ENCODE measurements at places on chromosomes 3 and 15.

- no peaks in the 10 kb centered on the region for H3K4me1 ChIP-seq
- DNase-seq = no peak
- no peaks in the 10 kb centered on the region for H3K27me3 ChIP-seq
Measured at GRCh38 chr3:63724987-63725386, 72.5 kb downstream of the SNTN start.

DNA sequence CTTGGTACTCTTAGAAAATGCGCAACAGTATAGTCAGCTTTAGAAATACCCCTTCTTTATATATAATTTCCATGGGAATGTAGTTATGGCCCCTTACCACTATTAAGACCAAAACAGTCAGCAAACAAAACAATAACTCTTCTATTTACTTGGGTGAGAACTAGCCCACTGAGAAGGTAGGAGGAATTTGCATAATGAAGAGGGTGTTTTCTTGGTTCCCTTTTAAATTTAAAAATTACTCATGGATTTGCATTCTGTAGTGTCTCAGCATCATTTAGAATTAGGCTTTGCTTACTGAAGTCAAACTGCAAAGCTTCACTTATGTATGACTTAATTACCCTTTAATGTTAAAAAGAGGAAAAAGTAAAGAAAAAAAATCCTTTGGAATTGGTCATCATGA lies 350.8 kb downstream of the PTPRG start:
- DNase-seq = no peak
- no peaks in the 10 kb centered on the region for H3K36me3 ChIP-seq
- H3K27me3 ChIP-seq = no peaks in the 10 kb centered on the region
- no peak overlapping the region for H3K4me3 ChIP-seq

- no peak overlapping the region for H3K4me3 ChIP-seq
- H3K36me3 ChIP-seq = peaks cover 2% of the 10 kb centered on the region
- no peaks in the 10 kb centered on the region for H3K4me1 ChIP-seq
- DNase-seq = no peak
- H3K27ac ChIP-seq = no peak overlapping the region
Measured at GRCh38 chr15:38308797-38309196, 56.2 kb downstream of the SPRED1 start.

GRCh38 chr3:123119802-123120201 lies 53.0 kb downstream of the PDIA5 start:
- H3K4me1 ChIP-seq = no peaks in the 10 kb centered on the region
- peaks cover 2% of the 10 kb centered on the region for H3K36me3 ChIP-seq
- no peak overlapping the region for H3K4me3 ChIP-seq

DNA sequence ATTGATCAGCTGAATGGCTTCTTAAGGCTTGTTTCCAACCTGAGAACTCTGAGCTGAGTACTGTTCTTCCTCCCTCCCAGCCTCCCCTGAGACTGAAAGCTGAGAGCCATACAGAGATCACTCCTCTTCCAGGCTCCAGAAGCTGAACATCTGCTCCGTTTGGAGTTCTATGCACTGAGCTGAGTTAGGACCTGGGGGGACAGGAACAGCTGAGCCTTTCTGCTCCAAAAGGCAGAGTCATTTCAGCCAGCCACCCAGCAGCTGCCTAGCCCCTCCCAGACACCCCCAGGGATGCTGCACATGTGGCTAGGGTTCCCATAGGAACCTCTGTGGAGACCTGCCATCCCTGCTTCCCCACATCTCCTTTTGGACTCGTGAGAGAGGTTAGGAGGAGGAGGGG lies 64.2 kb upstream of the GLCE start:
- peaks cover 9% of the 10 kb centered on the region for H3K27me3 ChIP-seq
- H3K36me3 ChIP-seq = no peaks in the 10 kb centered on the region
- no peak for DNase-seq
- no peak overlapping the region for H3K4me3 ChIP-seq

DNA sequence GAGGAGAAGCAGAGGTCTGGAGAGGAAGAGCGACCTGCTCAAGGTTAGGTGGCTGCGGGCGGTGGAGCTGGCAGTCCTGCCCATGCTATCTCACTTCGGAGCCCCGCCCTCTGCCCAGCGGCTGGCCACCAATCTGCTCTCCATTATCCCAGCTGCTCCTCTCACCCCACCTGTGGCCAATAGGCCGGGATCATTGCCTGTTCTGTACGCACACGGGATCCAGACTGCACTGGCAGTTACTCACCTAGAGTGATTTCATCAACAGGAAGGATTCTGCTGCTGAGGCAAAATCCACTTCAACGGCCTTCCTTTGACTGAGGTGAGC lies 100.6 kb downstream of the TLE3 start:
- no peak overlapping the region for H3K27ac ChIP-seq
- no peaks in the 10 kb centered on the region for H3K27me3 ChIP-seq
- H3K36me3 ChIP-seq = no peaks in the 10 kb centered on the region
- H3K4me1 ChIP-seq = peaks cover 6% of the 10 kb centered on the region
- no peak overlapping the region for H3K4me3 ChIP-seq

DNA sequence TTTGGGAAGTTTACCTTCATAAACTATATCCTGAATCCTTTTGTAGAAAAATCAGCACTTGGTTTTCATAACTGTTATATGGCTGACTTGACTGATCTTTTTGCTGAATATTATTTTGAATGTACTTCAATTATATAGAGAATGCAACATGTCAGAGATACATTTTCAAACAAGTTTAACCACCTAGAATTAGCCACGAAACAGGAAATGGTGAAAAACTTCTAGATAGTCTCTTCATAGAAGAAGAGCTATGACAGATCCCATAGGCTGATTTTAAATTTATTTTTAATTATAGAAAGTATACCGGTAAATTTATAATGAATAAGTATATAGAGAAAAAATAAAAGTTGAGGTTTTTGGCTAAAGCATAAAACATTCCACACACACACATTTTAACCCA lies 436.8 kb upstream of the DPPA4 start:
- H3K27me3 ChIP-seq = no peaks in the 10 kb centered on the region
- H3K4me1 ChIP-seq = no peaks in the 10 kb centered on the region
- no peak for DNase-seq
- no peak overlapping the region for H3K27ac ChIP-seq
- H3K4me3 ChIP-seq = no peak overlapping the region
- H3K36me3 ChIP-seq = no peaks in the 10 kb centered on the region

GRCh38 chr3:77319711-77320110 lies 279.8 kb downstream of the ROBO2 start:
- DNase-seq = no peak
- no peaks in the 10 kb centered on the region for H3K36me3 ChIP-seq
- peaks cover 1% of the 10 kb centered on the region for H3K4me1 ChIP-seq
- no peak overlapping the region for H3K27ac ChIP-seq
- no peaks in the 10 kb centered on the region for H3K27me3 ChIP-seq
- no peak overlapping the region for H3K4me3 ChIP-seq

- DNase-seq = no peak
- H3K4me3 ChIP-seq = no peak overlapping the region
- no peaks in the 10 kb centered on the region for H3K4me1 ChIP-seq
- H3K27me3 ChIP-seq = no peaks in the 10 kb centered on the region
- no peaks in the 10 kb centered on the region for H3K36me3 ChIP-seq
- H3K27ac ChIP-seq = no peak overlapping the region
Measured at GRCh38 chr3:50559702-50560101, 7.8 kb downstream of the C3orf18 start.

GRCh38 chr15:80579611-80580010 lies 115.5 kb upstream of the ABHD17C start:
- H3K4me3 ChIP-seq = no peak overlapping the region
- peak overlapping the region; percentile 25 for H3K27ac ChIP-seq
- DNase-seq = no peak
- H3K27me3 ChIP-seq = no peaks in the 10 kb centered on the region
- peaks cover 45% of the 10 kb centered on the region for H3K36me3 ChIP-seq

- peak; percentile 35 for DNase-seq
- H3K4me1 ChIP-seq = no peaks in the 10 kb centered on the region
- peak overlapping the region; percentile 47 for H3K4me3 ChIP-seq
- no peaks in the 10 kb centered on the region for H3K36me3 ChIP-seq
Measured at GRCh38 chr3:161372321-161373260, 1.3 kb upstream of the SPTSSB start.

DNA sequence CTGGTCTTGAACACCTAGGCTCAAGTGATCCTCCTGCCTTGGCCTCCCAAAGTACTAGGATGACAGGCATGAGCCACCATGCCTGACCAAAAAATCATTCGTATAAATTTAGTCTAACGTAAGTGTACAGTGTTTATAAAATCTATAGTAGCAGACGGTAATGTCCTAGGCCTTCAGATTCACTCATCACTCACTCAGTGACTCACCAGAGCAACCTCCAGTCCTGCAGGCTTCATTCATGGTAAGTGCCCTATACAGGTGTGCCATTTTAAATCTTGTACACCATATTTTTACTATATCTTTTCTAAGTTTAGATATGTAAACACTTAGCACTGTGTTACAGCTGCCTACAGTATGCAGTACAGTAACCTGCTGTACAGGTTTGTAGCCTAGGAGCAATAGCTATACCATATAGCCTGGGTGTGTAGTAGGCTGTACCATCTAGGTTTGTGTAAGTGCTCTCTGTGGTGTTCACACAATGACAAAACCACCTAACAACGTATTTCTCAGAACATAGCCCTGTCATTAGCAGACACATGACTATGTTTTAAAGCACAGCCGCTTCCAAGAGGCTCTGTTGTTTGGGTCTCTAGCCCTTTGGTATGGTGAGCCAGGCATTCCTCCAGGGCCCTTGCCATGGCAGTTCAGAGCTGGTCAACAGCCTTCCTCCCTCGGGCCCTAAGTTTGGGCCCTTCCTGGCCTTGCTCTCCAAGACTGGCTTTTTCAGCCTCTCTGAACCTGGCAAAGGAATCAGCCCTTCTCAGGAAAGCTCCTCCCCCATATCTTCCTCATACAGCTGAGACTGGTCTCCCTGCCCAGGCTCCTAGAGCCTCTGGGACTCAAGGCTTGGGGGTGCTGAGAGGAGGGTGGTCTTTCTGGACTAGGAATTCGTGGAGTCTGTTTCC lies 1.9 kb upstream of the CCDC9B start:
- no peak overlapping the region for H3K4me3 ChIP-seq
- H3K36me3 ChIP-seq = no peaks in the 10 kb centered on the region
- no peak overlapping the region for H3K27ac ChIP-seq
- peaks cover 33% of the 10 kb centered on the region for H3K27me3 ChIP-seq
- peaks cover 2% of the 10 kb centered on the region for H3K4me1 ChIP-seq
- no peak for DNase-seq

- no peak overlapping the region for H3K4me3 ChIP-seq
- H3K27me3 ChIP-seq = no peaks in the 10 kb centered on the region
- H3K27ac ChIP-seq = peak overlapping the region; percentile 61
- peaks cover 7% of the 10 kb centered on the region for H3K4me1 ChIP-seq
- no peak for DNase-seq
- no peaks in the 10 kb centered on the region for H3K36me3 ChIP-seq
Measured at GRCh38 chr3:117603097-117603496, 893.5 kb downstream of the TUSC7 start.

- H3K27ac ChIP-seq = no peak overlapping the region
- no peak overlapping the region for H3K4me3 ChIP-seq
- H3K4me1 ChIP-seq = no peaks in the 10 kb centered on the region
- peaks cover 7% of the 10 kb centered on the region for H3K36me3 ChIP-seq
Measured at GRCh38 chr15:85642693-85643066, 152.0 kb downstream of the KLHL25 start.

GRCh38 chr15:94287794-94288246 lies 56.5 kb downstream of the MCTP2 start:
- H3K4me3 ChIP-seq = no peak overlapping the region
- DNase-seq = no peak
- no peaks in the 10 kb centered on the region for H3K4me1 ChIP-seq
- no peaks in the 10 kb centered on the region for H3K36me3 ChIP-seq
- no peaks in the 10 kb centered on the region for H3K27me3 ChIP-seq

- DNase-seq = no peak
- no peaks in the 10 kb centered on the region for H3K27me3 ChIP-seq
Measured at GRCh38 chr3:157713101-157713500, 209.9 kb upstream of the VEPH1 start.

DNA sequence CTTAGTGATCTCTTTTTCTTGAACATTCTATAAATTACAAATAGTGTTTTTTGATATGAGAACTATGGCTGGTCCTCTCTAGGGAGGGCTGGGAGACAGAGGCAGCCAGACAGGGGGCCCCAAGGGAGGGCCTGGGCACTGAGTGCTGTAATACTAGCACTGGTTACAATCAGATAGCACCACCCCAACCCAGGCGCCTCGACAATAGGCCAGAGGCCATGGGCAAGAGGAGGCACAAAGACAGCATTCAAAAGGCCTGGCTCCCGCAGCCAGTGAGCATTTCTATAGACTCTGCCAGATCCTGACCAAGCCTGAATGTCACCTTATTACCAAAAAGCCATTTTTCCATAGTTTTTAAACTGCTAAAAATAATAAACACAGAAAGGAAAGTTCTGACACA lies 158.5 kb downstream of the THRB start:
- H3K27me3 ChIP-seq = no peaks in the 10 kb centered on the region
- H3K4me1 ChIP-seq = no peaks in the 10 kb centered on the region
- no peak overlapping the region for H3K4me3 ChIP-seq
- no peak overlapping the region for H3K27ac ChIP-seq
- no peaks in the 10 kb centered on the region for H3K36me3 ChIP-seq

- no peaks in the 10 kb centered on the region for H3K27me3 ChIP-seq
- H3K27ac ChIP-seq = no peak overlapping the region
- no peaks in the 10 kb centered on the region for H3K4me1 ChIP-seq
- DNase-seq = no peak
- H3K4me3 ChIP-seq = no peak overlapping the region
Measured at GRCh38 chr3:195307711-195308110, 36.8 kb upstream of the XXYLT1 start.

DNA sequence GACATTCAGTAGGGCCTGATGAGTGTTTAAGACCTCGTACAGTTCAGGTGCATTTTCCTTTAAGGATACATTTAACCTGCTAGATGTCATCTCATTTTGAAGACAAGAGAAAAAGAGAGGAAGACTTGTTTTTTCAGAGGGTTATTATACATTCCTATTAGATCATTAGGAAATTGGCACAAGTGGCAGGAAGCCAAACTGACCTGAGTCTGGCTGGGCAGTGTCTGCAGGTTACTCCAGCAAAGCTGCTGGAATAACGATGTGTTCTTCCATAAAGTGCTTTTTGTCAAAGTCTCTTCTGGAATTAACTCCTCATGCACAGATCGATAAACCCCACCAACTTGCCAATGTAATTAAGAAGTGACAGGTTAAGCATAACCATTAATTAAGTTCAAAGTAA lies 396.4 kb upstream of the TPRG1 start:
- peaks cover 7% of the 10 kb centered on the region for H3K4me1 ChIP-seq
- H3K4me3 ChIP-seq = no peak overlapping the region
- H3K27me3 ChIP-seq = no peaks in the 10 kb centered on the region
- H3K36me3 ChIP-seq = no peaks in the 10 kb centered on the region

- no peaks in the 10 kb centered on the region for H3K27me3 ChIP-seq
- no peak overlapping the region for H3K27ac ChIP-seq
- H3K4me3 ChIP-seq = no peak overlapping the region
Measured at GRCh38 chr3:179079537-179079936, 7.9 kb upstream of the ZMAT3 start.

DNA sequence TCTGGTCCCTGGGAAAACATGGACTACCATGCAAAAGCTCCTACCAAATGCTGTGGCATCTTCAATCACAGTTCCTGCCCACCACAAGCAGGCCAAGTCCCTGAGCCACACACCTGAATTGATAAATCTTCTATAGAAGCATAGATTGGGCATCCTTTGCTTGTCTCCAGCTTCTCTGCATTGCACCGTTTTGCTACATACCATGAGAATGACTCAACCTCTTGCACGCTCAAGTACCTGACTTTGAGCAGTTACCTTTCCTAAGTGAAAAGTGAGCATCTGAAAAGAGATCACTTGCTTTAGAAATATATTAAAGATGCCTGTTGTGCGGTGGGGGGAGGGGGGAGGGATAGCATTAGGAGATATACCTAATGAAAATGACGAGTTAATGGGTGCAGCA lies 31.3 kb downstream of the GATM start:
- H3K36me3 ChIP-seq = no peaks in the 10 kb centered on the region
- no peak overlapping the region for H3K4me3 ChIP-seq
- DNase-seq = no peak
- H3K4me1 ChIP-seq = no peaks in the 10 kb centered on the region
- no peak overlapping the region for H3K27ac ChIP-seq

Measured in neuronal stem cell (in vitro differentiated cells).